ENCODE measurements at places on chromosomes 3 and 15.
A peak's percentile ranks its signal among the peaks of the same experiment; 100 is the strongest.

DNA sequence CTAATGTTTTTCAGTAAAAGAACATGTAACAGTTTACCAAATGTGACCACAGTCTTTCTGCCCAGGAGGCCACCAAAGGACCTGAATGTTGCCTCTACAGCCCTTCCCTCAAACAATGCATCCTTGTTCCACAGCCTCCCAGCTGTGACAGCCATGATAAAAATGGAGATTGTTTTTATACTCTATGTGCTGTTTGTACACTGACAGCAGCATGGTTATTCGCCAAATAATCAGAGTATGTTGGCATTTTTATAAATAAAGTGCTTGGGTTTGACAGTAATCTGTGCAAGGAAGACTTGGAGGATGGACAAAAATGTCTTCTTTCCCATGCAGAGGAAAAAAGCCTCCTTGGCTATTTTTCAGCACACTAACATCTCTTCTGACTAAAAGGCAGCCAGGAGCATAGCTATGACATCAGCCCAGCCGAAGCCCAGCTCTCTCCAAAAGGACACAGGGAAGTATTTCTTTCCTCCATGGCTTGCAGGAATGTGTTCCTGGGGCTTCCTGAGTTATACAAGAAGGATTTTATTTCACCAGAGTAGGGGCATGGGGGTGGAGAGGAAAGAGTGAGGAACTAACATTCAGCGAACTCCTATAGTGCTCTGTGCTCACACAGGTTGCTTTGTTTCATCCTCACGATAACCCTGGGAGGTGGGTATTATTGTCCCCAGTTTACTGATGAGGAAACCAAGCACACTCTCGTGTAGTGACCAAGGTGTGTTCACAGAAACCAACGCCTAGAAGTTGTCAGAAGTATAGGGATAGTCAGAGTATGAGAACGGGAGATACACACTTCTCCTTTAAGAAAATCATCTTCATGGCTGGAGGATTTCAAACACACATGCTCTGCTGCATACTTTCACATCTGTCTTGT lies 339.7 kb downstream of the MECOM start:
- no peak for DNase-seq

GRCh38 chr3:132344666-132345280 lies 27.6 kb downstream of the ACP3 start:
- DNase-seq: no peak

DNA sequence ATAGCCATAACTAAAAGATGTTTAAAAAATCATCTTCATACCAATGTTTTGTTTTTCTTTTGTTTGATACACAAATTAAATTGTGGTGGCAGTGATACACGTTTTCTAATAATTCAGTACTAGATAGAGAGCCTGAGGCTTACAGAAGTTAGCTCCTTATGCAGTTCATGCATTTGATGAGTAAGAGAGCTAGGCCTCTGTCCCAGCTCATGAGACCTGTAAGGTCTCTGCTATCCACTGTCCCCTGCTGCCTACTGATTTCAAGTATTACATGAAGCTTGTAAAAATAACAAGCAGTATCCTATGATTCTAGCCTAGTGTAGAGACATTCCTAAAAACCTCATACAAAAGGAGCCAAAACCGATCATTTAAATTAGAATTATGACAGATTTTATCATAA lies 144.5 kb downstream of the MBNL1 start:
- DNase-seq: no peak

DNA sequence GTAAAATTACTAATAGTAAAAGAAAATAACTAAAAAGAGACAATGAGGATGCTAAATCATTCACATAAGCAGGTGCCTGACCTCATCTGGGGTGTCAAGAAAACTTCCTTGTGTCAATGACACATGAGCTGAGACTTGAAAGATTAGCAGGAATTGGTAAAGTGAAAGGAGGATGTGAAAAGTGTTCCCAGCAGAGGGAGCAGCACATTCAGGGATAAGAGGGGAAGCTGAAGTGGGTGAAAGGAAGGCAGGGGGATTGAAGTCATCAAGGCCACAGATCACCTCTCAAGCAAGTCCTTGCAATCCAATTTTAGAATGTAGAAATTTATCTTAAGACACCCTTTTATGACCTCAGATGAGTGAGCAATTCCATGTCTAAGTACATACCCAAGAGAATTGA lies 60.2 kb upstream of the ACP3 start:
- no peak for DNase-seq

- no peak for DNase-seq
These were observed 22.0 kb downstream of the ARL13B start for GRCh38 chr3:94001827-94002495.

GRCh38 chr15:38373016-38373415 lies 80.9 kb upstream of the FAM98B start:
- no peak for DNase-seq

- no peak for DNase-seq
These were observed 132.2 kb downstream of the OSBPL10 start for GRCh38 chr3:31848911-31849310.

DNA sequence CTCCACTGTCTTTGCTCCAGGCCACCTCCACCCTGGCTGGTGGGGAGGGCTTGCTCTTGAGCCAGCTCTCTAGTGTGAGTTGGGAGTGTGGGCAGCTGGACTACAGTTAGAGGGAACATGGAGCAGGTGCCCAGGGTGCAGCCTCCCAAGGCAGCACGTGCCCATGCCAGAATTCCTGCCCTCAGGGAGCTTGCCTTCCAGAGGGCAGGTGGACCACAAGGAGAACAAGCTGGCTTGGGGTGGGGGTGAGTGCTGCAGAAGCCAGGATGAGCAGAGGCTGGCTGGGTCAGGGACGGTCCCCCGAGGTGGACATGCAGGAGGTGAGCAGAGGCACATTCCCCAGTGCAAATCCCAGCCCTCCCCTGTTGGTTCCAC lies 89.5 kb downstream of the VGLL4 start:
- DNase-seq: no peak

DNA sequence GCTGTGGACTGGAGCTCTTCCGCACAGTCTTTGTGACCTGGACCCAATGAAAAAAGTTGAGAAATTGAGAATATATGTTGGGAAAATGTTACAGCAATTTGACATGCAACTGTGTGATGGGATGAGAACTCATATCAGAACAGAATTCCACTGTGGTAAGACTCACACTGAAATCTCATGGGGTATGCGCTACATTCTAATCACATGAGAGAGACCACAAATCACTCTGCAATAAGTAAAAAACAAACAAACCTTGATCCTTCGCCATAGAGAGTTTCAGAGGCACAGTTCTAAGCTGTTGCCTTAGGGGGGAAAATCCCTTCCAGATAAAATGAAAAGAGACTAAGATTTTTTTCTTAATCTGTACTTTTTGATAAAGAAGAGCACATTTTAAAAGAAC lies 37.3 kb downstream of the LMCD1 start:
- DNase-seq: no peak

GRCh38 chr15:49135342-49135857 lies 20.0 kb downstream of the COPS2 start:
- DNase-seq: no peak

- DNase-seq: no peak
These were observed 132.1 kb upstream of the SATB1 start for GRCh38 chr3:18557216-18557615.

DNA sequence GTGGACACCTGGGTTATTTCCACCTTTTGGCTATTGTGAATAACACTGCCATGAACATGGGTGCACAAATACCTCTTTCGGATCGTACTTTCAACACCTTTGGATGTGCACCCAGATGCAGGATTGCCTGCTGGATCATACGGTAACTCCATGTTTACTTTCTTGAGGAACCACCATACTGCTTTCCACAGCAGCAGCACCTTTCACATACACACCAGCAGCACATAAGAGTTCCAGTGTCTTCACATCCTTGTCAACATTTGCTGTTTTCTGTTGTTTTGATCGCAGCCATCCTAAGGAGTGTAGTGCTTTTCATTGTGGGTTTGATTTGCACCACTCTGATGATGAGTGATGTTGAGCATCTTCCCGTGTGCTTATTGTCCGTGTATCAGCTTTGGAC lies 51.3 kb downstream of the NUP210 start:
- DNase-seq: no peak

GRCh38 chr15:30929982-30930381 lies 26.3 kb downstream of the FAN1 start:
- DNase-seq: no peak

- DNase-seq: no peak
These were observed 14.3 kb upstream of the P2RY12 start for GRCh38 chr3:151398895-151399294.

DNA sequence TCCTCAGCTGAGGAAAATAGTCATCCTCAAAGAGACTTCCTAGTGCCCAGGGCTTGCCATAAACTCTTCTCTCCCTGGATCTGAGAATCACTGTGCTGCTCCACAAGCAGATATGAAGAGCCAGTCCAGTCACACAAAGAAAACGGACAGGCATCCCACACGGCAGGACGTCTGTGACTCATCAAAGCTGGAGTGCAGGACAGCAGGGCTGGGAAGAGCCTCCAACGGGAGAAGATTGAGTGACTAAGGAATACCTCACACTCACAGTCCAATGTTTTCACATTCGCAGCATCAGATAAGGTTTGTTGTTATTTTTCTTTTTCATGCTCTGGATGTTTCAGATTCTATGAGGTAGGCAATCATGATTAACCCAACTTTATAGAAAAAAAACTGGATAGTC lies 57.8 kb downstream of the NEK10 start:
- no peak for DNase-seq

DNA sequence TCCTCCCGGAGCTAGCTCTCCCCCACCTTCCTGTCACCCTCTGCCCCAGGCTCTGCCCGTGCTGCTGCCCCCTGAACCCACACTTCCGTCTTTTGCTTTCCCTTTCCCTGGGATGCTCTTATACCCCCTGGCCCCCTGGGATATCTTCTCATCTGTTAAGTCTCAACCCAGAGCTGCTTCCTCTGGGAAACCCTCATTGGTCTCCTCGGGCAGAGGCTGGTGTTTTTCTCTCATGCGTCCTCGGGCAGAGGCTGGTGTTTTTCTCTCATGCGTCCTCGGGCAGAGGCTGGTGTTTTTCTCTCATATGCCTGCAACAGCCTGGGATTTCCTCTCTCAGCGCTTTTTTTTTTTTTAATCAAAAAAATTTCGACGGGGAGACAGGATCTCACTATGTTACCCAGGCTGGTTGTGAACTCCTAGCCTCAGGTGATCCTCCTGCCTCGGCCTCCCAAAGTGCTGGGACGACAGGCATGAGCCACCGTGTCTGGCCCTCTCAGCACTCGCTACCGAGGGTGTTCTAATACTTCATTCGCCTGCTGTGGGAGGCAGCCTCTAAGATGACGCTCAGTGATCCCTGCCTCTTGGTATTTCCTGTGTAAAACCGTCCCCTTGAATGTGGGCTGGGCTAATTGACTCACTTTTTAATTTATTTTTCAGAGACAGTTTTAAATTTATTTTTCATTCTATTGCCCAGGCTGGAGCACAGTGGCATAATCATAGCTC lies 62.7 kb upstream of the TFRC start:
- peak; percentile 7 for DNase-seq

DNA sequence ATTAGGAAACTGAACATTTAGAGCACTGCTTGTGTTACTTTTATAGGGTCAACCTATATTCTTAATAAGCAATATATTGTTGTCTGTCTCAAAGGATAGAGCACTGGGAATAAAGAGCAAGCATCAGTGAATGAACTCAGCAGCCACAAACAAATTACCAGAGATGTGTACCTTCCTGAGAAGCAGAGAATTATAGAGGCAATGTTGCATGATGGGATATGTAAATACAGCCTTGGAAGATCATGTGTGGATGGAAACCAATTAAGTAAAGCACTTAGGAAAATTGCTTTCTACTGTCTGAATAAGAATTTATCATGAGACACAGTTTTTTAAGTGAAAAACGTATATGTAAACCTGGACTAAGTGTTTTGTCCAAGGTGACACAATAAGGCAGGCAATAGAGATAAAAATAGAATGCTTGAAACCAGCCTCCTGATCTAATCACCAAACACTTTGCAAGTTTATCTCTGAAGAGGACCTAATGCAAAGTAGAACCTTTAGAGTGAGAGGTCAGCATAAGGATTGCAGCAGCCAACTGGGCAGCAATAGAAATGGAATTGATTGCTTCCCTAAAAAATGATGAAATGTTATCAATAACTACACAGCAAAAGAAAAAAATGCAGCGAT lies 848.0 kb downstream of the TUSC7 start:
- no peak for DNase-seq

- DNase-seq: no peak
These were observed 514.5 kb upstream of the DPPA4 start for GRCh38 chr3:109851854-109852253.

DNA sequence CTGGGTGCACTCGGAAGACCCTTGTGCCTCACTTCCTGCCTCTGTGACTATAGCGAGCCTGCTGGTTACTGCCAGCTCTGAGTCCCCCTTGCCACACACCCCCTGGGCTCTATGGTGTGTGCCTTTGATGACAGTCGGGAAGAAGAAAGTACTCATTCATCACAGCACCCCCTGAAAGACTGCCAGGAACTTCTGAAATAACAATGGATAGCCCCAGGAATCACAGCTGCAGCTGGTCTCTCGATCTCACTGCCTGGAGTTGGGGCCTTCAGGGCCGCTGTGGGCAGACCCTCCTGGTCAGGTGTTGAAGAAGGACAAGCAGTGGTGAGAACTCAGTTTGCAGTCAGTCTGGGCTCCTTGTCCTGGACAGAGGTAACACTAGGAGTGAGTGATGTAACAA lies 9.8 kb upstream of the RPP14 start:
- no peak for DNase-seq

GRCh38 chr3:121096953-121097352 lies 188.9 kb downstream of the STXBP5L start:
- DNase-seq: no peak

- no peak for DNase-seq
These were observed 74.3 kb downstream of the LIPC start for GRCh38 chr15:58506064-58506490.

DNA sequence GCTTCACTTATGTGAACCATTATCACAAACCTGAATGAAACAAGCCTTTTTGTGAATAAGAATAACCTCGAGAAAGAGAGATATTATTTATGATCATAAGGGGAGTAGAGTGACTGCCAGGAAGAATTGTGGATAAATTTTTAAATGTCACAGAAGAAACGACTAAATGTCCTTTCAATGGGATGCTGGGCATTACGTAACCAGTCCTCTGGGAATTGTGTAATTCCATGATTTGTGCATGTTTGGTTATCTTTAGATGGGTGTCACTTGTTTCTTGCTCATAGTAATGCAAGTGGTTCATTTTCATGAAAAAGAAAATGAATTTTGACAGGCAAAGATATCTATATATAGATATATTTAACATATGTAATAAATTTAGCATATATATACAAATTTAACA lies 379.5 kb upstream of the AGTR1 start:
- DNase-seq: no peak

- DNase-seq: no peak
These were observed 31.3 kb downstream of the GATM start for GRCh38 chr15:45347033-45347432.

GRCh38 chr3:186849374-186849975 lies 7.0 kb downstream of the ADIPOQ start:
- DNase-seq: no peak

Measured in stimulated activated CD4-positive, alpha-beta T cell treated with anti-CD3 and anti-CD28 coated beads, Interleukin-4, amount 100 ng/mL, for 4 hours (primary cell).